Germinal center (tissue), 1 donor: ENCODE measurements at places on chromosomes 2 and 18.

DNA sequence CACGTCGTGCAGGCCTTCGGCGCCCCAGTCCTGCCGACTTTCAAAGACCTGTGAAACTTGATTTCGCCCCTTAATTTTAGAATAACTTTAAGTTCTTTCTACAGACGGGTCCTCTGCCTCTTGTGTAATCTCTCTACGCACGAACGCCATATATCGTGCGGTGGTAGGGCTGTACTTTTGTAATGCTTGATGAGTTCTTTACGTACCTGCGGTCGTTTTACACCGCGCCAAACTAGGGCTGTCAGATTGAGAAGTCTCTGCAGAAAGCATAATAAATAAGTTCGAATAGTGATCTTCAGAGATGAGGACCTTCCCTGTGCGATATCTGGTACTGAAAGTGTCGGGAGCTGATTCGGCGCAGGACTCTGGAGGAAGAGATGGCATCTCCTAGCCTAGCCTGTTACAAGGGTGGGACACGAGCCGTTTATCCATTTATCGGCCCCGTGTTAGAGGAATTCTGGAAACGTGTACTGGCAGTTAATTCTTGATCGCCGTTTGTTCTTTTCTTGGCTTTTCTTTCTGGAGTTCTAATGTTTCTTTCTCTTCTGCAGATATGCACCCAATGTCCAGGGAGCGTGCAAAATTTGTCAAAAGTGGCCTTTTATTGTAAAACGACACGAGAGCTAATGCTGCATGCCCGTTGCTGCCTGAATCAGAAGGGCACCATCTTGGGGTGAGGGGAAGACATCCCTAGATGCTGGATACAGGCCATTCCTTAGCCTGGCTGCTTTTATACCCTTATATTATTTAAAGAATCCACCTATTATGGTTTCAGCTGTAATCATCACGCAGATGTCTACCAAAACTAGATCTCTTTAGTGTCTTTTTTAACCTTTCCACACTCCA lies 781 bp upstream of the SLC5A6 start:
- DNase-seq = peak; percentile 58

DNA sequence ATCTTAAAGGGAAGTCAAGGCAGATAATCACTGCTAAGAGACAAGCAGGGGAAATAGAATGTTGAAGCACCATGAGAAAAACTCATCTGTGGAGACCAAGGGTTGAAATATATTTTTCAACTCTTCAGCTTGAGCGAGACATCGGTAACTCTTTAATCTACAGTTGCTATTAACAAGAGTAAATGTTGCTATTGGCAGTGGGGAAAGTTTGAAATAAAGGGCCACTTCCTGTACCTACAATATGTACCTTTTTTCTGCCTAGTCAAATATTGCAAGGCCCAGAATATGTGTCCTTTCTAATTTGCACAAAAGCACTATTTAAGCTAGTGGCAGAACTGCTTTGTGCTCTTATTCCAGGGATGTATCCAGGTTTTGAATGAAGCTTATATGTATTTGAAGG lies 65.8 kb downstream of the EFEMP1 start:
- DNase-seq = no peak

DNA sequence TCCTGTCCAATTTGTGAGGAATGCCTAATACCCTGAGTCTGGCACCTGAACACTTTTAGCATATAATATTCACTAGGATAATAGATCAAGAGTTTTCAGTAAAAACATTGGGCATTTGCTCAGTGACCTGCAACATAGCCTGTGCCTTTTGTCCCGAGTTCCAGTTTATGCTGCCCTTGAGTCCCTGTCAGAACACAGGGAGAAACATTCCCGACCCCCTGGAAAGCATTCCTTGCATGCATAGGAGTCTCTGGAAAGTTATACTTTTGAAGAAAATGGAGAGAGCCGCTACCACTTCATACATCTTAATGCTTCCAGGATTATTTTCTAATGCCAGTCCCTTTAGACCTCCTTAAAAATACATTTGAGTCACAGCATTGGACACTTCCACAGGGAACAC lies 107.3 kb downstream of the PLCL1 start:
- DNase-seq = no peak

DNA sequence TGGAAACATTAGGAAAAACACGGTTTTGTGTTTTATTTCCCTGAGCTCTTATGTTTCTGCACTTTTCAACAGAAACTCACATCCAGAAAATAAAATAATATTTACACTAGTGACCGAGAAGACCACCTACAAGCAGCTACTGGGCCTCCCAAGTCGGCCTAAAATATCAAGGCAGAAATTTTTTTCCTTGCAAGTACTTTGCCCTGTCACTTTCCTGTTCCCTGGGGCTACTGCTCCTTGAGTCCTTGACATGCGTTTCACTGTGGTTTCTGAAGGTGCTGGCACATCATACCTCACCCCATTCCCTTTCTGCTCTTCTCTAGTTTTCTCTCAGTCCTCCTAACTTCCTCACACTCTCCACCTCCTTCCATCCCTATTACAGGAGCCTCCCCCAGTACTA lies 279.1 kb downstream of the AGPS start:
- no peak for DNase-seq

DNA sequence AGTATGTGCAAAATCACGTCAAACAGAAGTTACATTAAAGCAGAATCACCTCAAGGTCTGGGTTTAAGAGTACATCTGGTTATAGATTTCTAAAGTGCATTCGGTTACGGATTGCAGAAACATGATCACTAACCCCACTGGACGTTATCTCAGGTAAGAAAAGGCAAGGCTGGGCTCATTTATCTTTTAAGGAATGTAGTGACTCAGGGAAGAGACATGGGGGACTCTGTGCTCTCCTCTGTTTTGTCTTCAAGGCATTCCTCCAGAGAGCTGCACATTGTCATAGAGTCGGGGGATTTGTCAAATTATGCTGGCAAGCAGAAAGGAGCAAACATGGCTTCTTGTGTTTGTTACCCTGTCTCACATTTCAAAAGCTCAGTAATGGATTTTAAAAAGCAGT lies 14.3 kb downstream of the WDSUB1 start:
- no peak for DNase-seq

DNA sequence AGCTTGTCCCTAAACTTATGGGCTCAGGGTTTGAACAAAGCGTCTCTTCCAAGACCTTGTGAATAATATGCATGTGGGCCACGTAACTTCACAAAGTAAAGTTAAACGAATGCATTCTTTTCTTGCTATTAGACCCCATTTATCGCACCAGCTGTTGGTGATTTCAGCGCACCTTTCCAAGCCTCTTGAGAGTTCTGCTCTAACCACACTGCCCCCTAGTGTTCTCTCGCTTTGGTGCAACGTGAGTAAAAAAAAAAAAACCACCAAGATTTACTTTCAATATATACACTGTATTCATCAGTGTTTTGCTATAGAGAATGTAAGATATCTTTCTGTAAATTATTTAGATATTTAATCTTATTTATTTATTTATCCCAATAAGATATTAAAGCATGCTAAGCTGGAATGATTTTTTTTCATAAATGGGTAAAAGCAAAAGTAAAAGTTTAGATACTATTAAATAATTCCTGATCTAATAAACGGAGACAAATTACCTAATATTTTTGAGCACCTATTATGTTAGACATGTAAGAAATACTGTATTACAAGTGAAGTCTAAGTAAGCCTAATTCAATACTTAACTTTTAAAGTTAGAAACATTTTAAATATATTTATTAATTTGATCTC lies 459.5 kb downstream of the DLGAP1 start:
- peak; percentile 14 for DNase-seq

DNA sequence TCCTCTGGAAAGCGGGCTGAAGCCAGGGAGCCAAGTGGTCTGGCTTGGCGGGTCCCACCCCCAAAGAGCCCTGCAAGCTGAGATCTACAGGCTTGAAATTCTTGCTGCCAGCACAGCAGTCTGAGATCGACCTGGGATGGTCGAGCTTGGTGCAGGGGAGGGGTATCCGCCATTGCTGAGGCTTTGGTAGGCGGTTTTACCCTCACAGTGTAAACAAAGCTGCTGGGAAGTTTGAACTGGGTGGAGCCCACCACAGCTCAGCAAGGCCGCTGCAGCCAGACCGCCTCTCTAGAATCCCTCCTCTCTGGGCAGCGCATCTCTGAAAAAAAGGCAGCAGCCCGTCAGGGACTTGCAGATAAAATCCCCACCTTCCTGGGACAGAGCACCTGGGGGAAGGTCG lies 12.6 kb upstream of the FLACC1 start:
- DNase-seq = no peak

GRCh38 chr2:151906633-151906998 lies 78.4 kb upstream of the ARL5A start:
- no peak for DNase-seq

DNA sequence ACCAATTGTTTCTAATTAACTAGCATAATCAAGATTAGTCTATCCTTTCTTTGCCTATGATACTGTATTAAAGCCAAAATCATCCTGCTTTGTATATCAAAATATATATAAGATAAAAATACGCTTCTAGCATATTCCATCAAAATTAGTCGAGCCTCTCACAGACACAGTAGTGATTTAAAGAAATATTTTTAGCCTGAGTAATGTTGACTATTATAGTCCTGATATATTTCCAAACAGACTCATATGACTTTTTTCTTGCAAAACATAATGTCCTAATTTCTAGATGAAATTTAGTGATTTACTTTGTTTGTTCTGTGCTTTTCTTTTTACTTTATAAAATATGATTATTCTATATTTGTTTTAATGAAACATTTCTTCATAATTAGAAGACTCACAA lies 30.9 kb downstream of the FAP start:
- DNase-seq = no peak

DNA sequence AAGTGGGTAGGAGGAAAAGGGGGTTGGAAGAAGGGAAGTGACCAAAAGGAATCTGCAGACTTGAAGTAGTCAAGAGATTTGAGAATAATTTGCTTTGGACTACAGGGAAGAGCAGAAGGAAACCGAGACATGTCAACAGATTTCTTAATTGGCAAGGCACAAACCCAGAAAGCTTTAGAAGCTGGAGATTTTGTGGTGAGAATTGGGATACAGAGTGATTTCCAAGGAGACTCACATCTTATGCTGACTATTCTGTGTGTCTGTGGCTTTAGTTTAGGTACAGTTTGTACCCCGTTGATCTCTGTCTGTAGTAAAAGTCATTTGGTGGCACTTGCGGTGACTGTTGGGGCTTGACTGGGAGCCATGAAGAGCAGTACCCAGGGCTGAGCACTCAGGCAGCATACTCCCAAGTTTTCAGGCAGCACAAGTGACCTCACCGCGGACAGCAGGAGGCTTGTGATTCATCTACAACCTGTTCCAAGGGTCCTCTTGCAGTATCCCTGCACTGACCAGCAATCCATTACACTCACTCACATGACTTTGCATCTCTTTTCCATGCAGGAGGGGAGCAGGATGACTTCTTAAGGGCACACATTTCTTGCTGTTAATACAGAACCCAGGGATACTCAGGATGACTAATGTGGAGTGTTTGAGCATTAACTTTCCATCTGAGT lies 97.1 kb upstream of the TNP1 start:
- no peak for DNase-seq

- no peak for DNase-seq
These were observed 26.1 kb upstream of the IMP4 start for GRCh38 chr2:130316596-130316995.

DNA sequence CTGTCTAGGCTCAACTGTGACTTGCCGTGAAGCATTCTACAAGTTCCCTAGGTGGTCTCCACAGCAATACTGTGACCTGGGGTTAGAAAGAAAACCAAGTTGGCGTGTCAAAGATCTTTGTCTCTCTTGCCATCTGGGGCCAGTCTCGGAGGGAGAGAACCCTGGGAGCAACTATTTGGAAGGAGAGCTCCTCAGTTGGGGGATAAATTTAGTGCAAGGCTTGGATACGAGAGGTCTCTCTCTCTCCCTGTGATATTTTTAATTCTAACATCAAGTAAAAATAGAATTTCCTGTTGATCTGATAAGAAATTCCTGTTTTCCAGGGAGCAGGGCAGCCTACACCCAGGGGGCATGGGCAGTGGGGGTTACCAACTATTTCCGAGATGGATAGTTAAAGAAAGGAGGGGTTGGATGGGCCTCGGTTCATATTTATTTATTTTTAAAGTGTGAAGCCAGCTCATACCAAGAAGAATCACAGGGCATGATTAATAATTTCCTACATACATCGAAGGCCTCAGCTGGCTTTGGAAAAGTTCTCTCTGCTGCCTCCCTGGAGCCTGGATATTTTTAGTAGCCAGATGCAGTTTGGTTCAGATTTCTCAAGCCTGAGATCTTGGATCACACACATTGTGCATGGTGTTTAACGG lies 62.8 kb downstream of the EHD3 start:
- DNase-seq = no peak

- DNase-seq = peak; percentile 11
These were observed 275.1 kb downstream of the TGIF1 start for GRCh38 chr18:3725115-3725514.

DNA sequence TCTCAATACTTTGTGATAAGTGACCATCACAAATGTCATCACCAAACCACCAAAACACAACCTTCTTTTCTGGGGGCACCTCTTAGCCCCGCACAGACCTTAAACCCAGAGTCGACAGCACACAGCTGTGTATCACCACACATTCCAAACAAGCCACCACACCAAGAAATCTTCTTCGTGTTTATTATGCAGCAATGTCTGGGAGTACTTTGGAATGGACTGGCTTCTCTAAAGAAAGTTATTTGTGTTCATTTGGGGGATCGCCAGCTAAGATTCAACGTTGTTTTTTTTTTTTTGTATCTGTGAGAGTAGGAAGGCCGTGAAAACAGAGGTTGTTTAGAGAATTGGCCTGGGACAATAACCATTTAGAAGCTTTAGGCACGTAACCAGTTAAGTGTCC lies 1.1 kb upstream of the MTA3 start:
- DNase-seq = no peak

GRCh38 chr18:25639596-25639995 lies 287.6 kb upstream of the ZNF521 start:
- no peak for DNase-seq

DNA sequence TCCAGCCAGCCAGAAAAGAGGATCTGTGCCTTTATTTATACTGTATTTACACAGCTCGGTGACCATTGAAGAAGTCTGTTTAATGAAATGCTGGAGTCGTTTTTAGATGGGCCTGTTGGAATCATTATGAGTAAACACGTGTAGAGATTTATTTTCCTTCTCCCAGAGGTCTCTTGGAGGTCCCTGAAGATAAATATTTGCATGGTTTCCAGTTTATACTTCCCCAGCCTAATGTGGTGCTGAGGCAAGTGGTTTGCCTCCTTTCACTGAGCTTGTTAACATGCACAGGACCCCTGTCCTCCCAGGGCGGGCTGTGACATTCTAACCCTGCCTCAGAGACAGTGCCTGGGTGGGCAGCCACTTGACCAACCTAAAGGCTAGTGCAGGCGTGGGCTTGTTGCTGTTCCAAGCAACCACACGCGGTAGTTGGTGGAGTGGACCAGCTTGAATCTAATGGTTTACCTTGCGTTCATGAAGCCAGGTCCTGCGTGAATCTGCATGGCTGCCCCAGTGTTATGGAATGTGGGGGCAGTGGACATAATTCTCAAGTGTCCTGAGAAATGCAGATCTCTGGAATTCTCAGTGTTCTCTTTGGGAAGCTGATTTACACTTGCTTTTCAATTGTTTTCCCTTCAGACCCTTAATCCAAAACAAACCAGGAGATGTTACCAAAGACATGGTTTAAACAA lies 130.2 kb upstream of the DLX2 start:
- DNase-seq = no peak
